ENCODE measurements at places on chromosomes 2 and 18.

DNA sequence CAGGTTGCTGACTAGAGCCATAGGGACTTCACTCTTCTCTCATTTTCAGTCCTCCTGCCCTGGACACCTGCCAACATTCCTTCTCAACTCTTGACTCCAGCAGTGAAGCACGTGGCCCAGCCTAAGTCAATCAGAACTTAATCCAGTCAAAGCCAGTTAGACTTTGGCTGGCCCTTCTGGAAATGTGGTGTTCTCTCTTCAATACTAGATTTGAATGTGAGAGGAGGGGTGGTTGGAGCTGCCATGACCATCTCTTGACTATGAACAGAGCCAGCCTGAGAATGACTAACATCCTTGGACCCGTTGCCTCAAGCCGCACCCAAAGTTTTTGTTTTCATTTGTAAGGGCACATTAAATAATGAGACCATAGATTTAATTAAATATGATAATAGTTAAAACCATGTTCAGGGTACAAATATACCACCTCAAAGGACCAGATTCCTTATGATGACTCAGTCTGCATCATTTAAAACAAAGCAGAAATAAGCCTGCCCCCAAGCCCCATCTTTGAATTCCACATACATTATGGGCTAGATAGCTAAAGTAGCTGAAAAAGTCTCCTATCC, 49.7 kb upstream of the RASGRP3 start:
- H3K36me3 ChIP-seq: no peaks in the 10 kb centered on the region
- H3K4me1 ChIP-seq: no peaks in the 10 kb centered on the region
- no peaks in the 10 kb centered on the region for H3K27me3 ChIP-seq
- DNase-seq: no peak
- H3K27ac ChIP-seq: no peak overlapping the region
- H3K4me3 ChIP-seq: no peak overlapping the region

- H3K4me1 ChIP-seq: no peaks in the 10 kb centered on the region
- no peak for DNase-seq
- H3K4me3 ChIP-seq: no peak overlapping the region
- no peaks in the 10 kb centered on the region for H3K36me3 ChIP-seq
- no peak overlapping the region for H3K27ac ChIP-seq
Observed at GRCh38 chr2:71474744-71475397, 21.5 kb downstream of the DYSF start.

GRCh38 chr2:29367986-29368658, 252.9 kb downstream of the CLIP4 start:
- no peak overlapping the region for H3K27ac ChIP-seq
- no peak for DNase-seq
- H3K27me3 ChIP-seq: no peaks in the 10 kb centered on the region
- H3K4me3 ChIP-seq: no peak overlapping the region

DNA sequence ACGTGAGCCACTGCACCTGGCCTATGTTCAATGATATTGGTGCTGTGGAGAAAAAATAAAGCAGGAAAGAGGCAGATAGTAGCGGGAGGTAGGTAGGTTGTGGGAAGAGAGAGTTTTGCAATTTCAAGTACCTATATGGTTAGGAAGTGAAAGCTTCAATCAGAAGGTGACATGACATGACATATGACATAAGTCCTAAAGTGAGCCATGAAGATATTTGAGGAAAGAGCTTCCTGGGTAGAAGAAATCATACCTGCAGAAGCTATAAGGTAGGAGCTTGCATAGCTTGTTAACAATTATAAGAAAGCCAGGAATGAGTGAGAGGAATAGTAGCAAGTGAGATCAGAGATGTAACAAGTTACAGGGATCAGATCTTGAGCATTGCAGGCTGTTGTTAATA, 4.2 kb downstream of the KIAA1328 start:
- H3K4me3 ChIP-seq: no peak overlapping the region
- H3K27ac ChIP-seq: no peak overlapping the region
- DNase-seq: no peak
- H3K27me3 ChIP-seq: no peaks in the 10 kb centered on the region

DNA sequence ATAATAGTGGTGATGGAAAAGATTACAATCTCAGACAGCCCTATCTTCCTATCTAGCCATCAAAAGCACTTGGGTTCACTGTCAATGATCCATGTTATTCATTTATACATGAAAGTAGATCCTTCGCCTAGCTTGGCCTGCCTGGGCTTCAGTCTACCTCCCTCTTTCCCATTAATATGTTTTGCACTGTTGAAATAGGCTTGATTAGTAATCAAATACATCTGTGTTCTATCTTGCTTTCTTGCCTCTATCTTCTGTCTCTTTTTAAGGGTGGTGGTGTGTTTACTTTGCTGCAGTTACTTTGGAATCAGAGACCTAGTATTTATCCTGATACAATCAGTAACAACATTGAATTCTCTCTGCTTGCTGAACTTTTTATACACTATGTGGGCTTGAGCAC, 521.2 kb downstream of the TNS1 start:
- no peak overlapping the region for H3K4me3 ChIP-seq
- H3K27ac ChIP-seq: no peak overlapping the region
- no peaks in the 10 kb centered on the region for H3K4me1 ChIP-seq
- H3K27me3 ChIP-seq: no peaks in the 10 kb centered on the region
- DNase-seq: no peak

DNA sequence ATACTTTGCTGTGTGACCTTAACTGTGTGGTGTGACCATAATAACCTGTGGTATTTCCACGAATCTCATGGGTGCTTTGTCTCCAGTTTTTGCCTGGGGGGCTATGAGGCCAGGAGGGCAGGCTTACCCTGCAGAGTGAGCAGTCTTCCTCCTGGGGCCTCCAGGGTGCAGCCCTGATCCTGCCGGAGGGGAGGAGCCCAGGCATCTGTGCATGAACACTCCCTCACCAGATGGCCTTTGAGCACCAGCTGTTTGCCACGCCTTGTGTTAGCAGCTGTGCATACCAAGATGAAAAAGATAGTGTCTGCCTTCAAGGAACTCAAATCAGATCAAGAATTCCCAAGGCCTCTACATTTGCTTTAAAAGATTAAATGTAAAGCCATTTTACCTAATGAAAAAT, 75.0 kb upstream of the RBM44 start:
- H3K4me3 ChIP-seq: no peak overlapping the region
- no peaks in the 10 kb centered on the region for H3K27me3 ChIP-seq
- H3K36me3 ChIP-seq: peaks cover 14% of the 10 kb centered on the region
- peaks cover 13% of the 10 kb centered on the region for H3K4me1 ChIP-seq
- H3K27ac ChIP-seq: no peak overlapping the region

DNA sequence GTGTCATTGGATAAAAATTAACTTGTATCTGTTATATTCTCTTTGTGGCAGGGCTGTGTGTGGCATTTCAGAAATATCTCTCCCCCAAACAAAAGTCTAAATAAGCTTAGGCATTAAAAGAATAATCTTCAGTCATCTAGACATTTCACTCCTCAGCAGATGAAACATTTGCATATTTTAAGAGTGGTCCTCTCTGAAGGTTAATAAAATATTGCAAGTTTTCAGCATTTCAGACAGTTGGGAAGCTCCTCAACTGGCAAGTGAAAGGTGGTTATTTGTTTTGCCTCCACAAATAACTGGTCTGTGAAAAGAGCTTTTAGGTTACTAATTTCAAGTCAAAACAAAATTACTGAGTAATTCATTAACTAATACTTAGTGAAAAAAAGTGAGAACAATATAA, 462.6 kb downstream of the EPHA4 start:
- H3K27ac ChIP-seq: no peak overlapping the region
- no peak for DNase-seq
- H3K4me3 ChIP-seq: no peak overlapping the region
- H3K27me3 ChIP-seq: no peaks in the 10 kb centered on the region
- no peaks in the 10 kb centered on the region for H3K4me1 ChIP-seq

GRCh38 chr18:37235583-37235982, 330.0 kb downstream of the CELF4 start:
- DNase-seq: no peak
- H3K4me1 ChIP-seq: no peaks in the 10 kb centered on the region
- no peak overlapping the region for H3K27ac ChIP-seq

DNA sequence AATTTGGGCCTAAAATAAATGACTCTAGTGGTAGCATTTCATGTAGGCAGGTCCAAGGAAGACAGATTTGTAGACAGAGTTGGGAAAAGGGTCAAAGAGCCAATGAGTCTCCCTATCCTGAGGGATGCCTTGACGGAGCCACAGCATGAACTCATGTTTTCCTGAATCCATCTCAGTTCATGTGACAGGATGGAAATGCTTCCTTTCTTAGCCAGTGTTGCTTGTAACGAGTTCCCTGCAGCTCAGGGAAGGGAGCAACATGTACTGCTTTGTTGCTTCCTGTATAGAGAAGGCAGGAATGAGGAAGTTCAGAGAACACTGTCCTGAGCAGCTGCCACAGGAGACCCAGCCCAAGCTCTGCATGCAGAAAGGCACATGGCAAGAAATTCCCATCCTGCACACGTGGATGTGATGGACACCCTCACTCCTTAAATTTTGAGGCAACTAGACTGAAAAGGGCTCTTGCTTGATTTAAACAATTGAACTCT, 27.9 kb downstream of the TMEM17 start:
- H3K27me3 ChIP-seq: no peaks in the 10 kb centered on the region
- H3K27ac ChIP-seq: no peak overlapping the region
- H3K4me1 ChIP-seq: peaks cover 2% of the 10 kb centered on the region
- no peak overlapping the region for H3K4me3 ChIP-seq
- no peaks in the 10 kb centered on the region for H3K36me3 ChIP-seq

- no peak overlapping the region for H3K27ac ChIP-seq
- no peak for DNase-seq
- H3K4me1 ChIP-seq: peaks cover 29% of the 10 kb centered on the region
- no peak overlapping the region for H3K4me3 ChIP-seq
Observed at GRCh38 chr18:77079954-77080682, 52.5 kb downstream of the MBP start.

GRCh38 chr18:61528961-61529360, 195.7 kb downstream of the CDH20 start:
- no peak for DNase-seq
- H3K27me3 ChIP-seq: no peaks in the 10 kb centered on the region
- no peak overlapping the region for H3K4me3 ChIP-seq
- H3K4me1 ChIP-seq: no peaks in the 10 kb centered on the region
- H3K27ac ChIP-seq: no peak overlapping the region
- H3K36me3 ChIP-seq: no peaks in the 10 kb centered on the region

DNA sequence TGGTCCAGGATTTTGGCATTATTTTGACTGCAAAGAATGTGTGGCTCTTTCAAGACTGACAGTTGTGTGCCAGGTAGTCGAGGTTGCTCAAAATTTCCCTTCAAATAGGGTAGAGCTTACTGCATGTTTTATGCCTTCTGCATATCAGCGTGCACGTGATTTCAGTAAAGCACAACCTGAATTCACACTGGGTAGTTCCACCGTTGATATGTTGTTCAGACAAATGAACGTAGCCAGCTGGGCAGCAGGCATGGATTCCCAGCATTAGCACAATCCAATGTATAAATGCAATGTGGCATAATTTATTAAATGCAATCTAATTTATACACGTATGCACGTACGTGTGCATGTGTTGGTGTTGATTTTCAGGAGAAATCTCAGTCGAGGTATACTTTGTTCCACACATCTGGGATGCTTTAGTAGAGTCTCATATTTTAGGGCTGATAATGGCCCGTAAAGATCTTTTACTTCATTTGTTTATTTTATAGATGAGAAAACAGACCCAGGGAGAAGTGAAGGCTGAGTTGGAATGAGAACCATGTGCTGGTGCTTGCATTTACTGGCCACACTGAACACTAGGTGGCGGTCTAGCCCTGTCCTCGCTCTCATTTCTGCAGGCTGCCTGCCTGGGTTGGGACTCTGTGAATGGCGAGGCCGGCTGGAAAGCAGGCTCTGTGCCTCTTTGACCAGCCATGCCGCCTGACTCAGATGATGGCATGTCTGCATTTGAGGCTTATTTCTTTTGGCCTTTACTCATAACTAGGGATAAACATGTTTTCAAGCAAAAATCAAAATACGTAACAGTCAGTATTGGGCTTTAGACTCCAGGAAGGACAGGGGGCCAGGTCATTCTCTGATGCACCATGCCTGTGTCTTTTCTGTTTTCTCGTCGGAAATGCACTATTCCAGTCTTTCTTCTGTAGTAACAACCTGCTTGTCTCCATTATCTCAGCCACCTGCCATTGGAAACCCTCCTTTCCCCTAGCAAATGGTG, 120.4 kb downstream of the RNF144A start:
- peak; percentile 7 for DNase-seq
- no peak overlapping the region for H3K4me3 ChIP-seq
- H3K27ac ChIP-seq: no peak overlapping the region
- H3K27me3 ChIP-seq: no peaks in the 10 kb centered on the region
- no peaks in the 10 kb centered on the region for H3K4me1 ChIP-seq

- no peaks in the 10 kb centered on the region for H3K27me3 ChIP-seq
- no peaks in the 10 kb centered on the region for H3K36me3 ChIP-seq
- H3K4me1 ChIP-seq: no peaks in the 10 kb centered on the region
Observed at GRCh38 chr2:156708051-156708450, 271.9 kb downstream of the GPD2 start.

DNA sequence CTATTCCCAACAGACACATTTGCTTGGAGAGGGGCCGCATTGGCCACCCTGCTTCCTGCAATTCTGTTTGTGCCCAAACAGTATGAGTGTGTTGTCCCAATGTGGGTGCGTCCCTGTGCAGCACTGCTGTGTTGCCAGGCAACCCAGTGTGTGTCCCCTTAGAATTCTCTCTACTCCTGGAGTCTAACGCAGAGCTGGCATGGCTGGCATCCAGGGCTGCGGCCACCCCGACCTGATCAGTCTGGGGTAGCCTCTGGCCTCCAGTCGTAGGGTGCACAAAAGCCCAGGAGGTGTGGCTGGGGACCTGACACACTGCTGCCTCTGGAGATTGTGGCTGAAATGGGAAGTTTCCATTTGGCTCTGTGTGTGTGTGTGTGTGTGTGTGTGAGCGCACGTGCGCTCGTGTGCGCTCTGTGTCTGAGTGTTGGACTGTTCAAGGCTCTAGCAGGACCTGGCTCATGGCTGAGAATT, 48.0 kb downstream of the TEX44 start:
- DNase-seq: no peak
- H3K4me1 ChIP-seq: peaks cover 8% of the 10 kb centered on the region
- H3K36me3 ChIP-seq: no peaks in the 10 kb centered on the region
- no peak overlapping the region for H3K27ac ChIP-seq
- H3K4me3 ChIP-seq: no peak overlapping the region

GRCh38 chr2:85743304-85743978, 10.3 kb upstream of the ATOH8 start:
- no peaks in the 10 kb centered on the region for H3K4me1 ChIP-seq
- DNase-seq: no peak
- no peaks in the 10 kb centered on the region for H3K36me3 ChIP-seq
- H3K4me3 ChIP-seq: no peak overlapping the region

Measured in effector memory CD4-positive, alpha-beta T cell (primary cell).